ENCODE measurements at places on chromosomes 6 and 20. TPM values are rescaled to one million over a fixed set of nuclear protein-coding genes. Genes with fewer than 3 reads are reported as not detected.

Gene SLC32A1
- not detected for total RNA-seq

Gene PKIB
- not detected for total RNA-seq

Gene PTPN1
- 27.6 TPM for total RNA-seq

Gene TFAP2D
- total RNA-seq, result not detected

Gene USP49
- 0.69 TPM for total RNA-seq

Gene TLDC2
- total RNA-seq, result 0.27 TPM

Gene KCNK15
- 1.9 TPM for total RNA-seq

Gene PROCR
- 37.6 TPM for total RNA-seq

Gene FYN
- 66.9 TPM for total RNA-seq

Gene PBOV1
- not detected for total RNA-seq

Gene PTCHD4
- total RNA-seq, result 2.6 TPM

Gene RHAG
- not detected for total RNA-seq

Gene AIF1
- total RNA-seq, result 32.5 TPM

Gene ATP6V1G2
- 4.0 TPM for total RNA-seq
